ENCODE measurements at places on chromosomes 5 and 9. TPM values are rescaled to one million over a fixed set of nuclear protein-coding genes. Genes with fewer than 3 reads are reported as not detected.

- no peaks in the 10 kb centered on the region for H3K36me3 ChIP-seq
- peaks cover 12% of the 10 kb centered on the region for H3K27me3 ChIP-seq
- H3K4me1 ChIP-seq = no peaks in the 10 kb centered on the region
- DNase-seq = no peak
Measured at GRCh38 chr5:180142021-180142765, 66.8 kb downstream of the RASGEF1C start.

DNA sequence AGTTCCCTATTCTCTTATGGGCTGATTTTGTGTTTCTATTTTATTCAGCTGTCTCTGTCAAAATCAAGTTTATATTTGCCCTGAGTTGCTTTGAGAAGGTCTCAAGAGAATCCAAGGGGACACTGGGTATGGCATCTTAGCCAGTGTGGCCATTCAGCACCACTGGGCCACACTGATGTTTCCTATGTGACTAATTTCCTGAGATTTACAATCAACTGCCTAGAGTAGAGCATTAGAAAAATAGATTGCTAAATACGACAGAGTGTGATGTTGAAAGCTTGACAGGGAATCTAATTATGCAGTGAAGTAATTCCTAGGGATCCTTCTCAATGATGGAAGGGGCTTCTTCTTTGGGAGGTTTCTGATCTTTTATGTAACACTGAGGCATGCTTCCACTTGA lies 141.7 kb downstream of the SV2C start:
- H3K27ac ChIP-seq = no peak overlapping the region
- no peak overlapping the region for H3K4me3 ChIP-seq
- no peaks in the 10 kb centered on the region for H3K4me1 ChIP-seq
- DNase-seq = no peak
- H3K36me3 ChIP-seq = no peaks in the 10 kb centered on the region

- H3K36me3 ChIP-seq = peaks cover 25% of the 10 kb centered on the region
- no peaks in the 10 kb centered on the region for H3K4me1 ChIP-seq
- H3K4me3 ChIP-seq = no peak overlapping the region
Measured at GRCh38 chr5:78077369-78078068, 217.0 kb downstream of the AP3B1 start.

GRCh38 chr9:91044354-91044753 lies 242.7 kb downstream of the SYK start:
- peaks cover 33% of the 10 kb centered on the region for H3K27me3 ChIP-seq
- H3K36me3 ChIP-seq = no peaks in the 10 kb centered on the region
- peaks cover 33% of the 10 kb centered on the region for H3K4me1 ChIP-seq
- H3K4me3 ChIP-seq = no peak overlapping the region

- no peaks in the 10 kb centered on the region for H3K4me1 ChIP-seq
- DNase-seq = no peak
- no peak overlapping the region for H3K27ac ChIP-seq
- H3K4me3 ChIP-seq = no peak overlapping the region
- H3K27me3 ChIP-seq = peaks cover 8% of the 10 kb centered on the region
Measured at GRCh38 chr5:179296150-179296821, 49.0 kb downstream of the ADAMTS2 start.

DNA sequence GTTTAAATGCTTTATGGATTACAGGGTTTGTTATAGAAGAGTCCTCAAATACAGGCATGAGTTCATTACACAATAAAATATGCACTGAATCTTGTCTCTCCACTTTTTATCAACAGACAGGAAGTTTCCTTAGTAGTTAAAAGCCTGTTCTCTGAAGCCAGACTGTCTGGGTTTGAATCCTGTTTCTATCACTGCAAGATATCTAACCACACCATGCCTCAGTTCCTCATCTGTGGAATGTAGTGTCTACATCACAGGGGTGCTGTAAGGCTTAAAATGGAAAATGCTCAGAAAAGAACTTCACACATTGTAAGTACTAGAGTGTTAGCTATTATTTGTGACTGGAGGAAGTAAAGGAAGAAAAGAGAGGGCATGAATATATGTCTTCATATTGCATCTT lies 9.3 kb downstream of the LIX1 start:
- peaks cover 5% of the 10 kb centered on the region for H3K4me1 ChIP-seq
- DNase-seq = no peak
- no peaks in the 10 kb centered on the region for H3K36me3 ChIP-seq
- H3K4me3 ChIP-seq = no peak overlapping the region
- no peak overlapping the region for H3K27ac ChIP-seq

Gene CDKN2B
- not detected for total RNA-seq

Gene IL9
- total RNA-seq = not detected

- no peaks in the 10 kb centered on the region for H3K27me3 ChIP-seq
- H3K27ac ChIP-seq = no peak overlapping the region
- H3K4me3 ChIP-seq = no peak overlapping the region
- H3K4me1 ChIP-seq = peaks cover 10% of the 10 kb centered on the region
Measured at GRCh38 chr9:5478206-5478605, 27.9 kb downstream of the CD274 start.

Measured in activated naive CD4-positive, alpha-beta T cell treated with anti-CD3 and anti-CD28 coated beads for 36 hours (primary cell).